ENCODE measurements at places on chromosomes 12 and 14. TPM values are rescaled to one million over a fixed set of nuclear protein-coding genes. Genes with fewer than 3 reads are reported as not detected.

KERA gene
- polyA plus RNA-seq = 0.97 TPM

IAPP gene
- polyA plus RNA-seq = not detected

USP15 gene
- polyA plus RNA-seq = 20.6 TPM

DIO2 gene
- 0.71 TPM for polyA plus RNA-seq

VSX2 gene
- not detected for polyA plus RNA-seq

RIPK3 gene
- polyA plus RNA-seq = 7.4 TPM

KCNA5 gene
- 0.79 TPM for polyA plus RNA-seq

ZBTB25 gene
- 8.4 TPM for polyA plus RNA-seq

KICS2 gene
- polyA plus RNA-seq = 1.3 TPM

DPY19L2 gene
- polyA plus RNA-seq = 4.9 TPM

NINJ2 gene
- polyA plus RNA-seq = 3.9 TPM

TEX52 gene
- not detected for polyA plus RNA-seq

RTRAF gene
- 177 TPM for polyA plus RNA-seq

GPR162 gene
- polyA plus RNA-seq = 6.2 TPM

MYF5 gene
- not detected for polyA plus RNA-seq

CMKLR1 gene
- 3.1 TPM for polyA plus RNA-seq

SLCO1A2 gene
- 2.5 TPM for polyA plus RNA-seq

SNRPF gene
- 54.4 TPM for polyA plus RNA-seq

FAM90A1 gene
- polyA plus RNA-seq = 0.09 TPM

BHLHE41 gene
- 4.9 TPM for polyA plus RNA-seq

AICDA gene
- polyA plus RNA-seq = not detected

JAG2 gene
- polyA plus RNA-seq = 4.1 TPM

STON2 gene
- 3.4 TPM for polyA plus RNA-seq

FGF23 gene
- 1.8 TPM for polyA plus RNA-seq

GLRX5 gene
- polyA plus RNA-seq = 94.5 TPM

MGAT4C gene
- 4.9 TPM for polyA plus RNA-seq

MMP17 gene
- polyA plus RNA-seq = 0.78 TPM

ESPL1 gene
- 5.8 TPM for polyA plus RNA-seq

CLEC1A gene
- polyA plus RNA-seq = 4.2 TPM

RAPGEF3 gene
- 1.6 TPM for polyA plus RNA-seq

PAWR gene
- polyA plus RNA-seq = 70.9 TPM

AKAP6 gene
- 0.46 TPM for polyA plus RNA-seq

CKAP4 gene
- polyA plus RNA-seq = 266 TPM

MAP3K9 gene
- polyA plus RNA-seq = 4.4 TPM

RND1 gene
- polyA plus RNA-seq = 78.5 TPM

POTEG gene
- polyA plus RNA-seq = not detected

KRT72 gene
- not detected for polyA plus RNA-seq

SERPINA12 gene
- 0.25 TPM for polyA plus RNA-seq

CLEC2B gene
- polyA plus RNA-seq = 4.9 TPM

BATF gene
- 3.1 TPM for polyA plus RNA-seq

LRP1-AS gene
- 0.59 TPM for polyA plus RNA-seq

MIP gene
- not detected for polyA plus RNA-seq

TMTC2 gene
- 1.5 TPM for polyA plus RNA-seq

NEDD1 gene
- polyA plus RNA-seq = 15.9 TPM

CCDC196 gene
- polyA plus RNA-seq = not detected

A2M gene
- polyA plus RNA-seq = 426 TPM

PTCSC3 gene
- not detected for polyA plus RNA-seq

CPNE6 gene
- not detected for polyA plus RNA-seq

CISTR gene
- polyA plus RNA-seq = not detected

Measured in hepatocyte (in vitro differentiated cells).